CD4-positive, alpha-beta T cell (primary cell): ENCODE measurements at places on chromosomes 4 and X.

DNA sequence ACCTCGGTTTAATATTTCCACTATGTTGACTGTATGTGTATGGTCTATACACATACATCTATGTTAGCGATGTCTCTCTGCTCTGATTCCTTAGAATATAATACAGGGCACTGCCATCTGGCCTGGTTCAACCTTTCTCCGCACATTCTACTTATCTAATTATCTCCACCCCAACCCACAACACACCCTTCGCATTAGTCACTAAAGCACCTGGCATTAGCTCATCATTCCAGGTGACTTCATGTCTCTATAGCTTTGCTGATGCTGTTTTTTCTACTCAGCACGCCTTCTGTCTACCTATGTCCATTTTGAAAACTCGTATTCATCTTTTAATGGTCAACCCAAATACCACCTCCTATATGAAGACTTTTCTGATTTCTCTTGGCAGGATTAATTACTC, 425.2 kb upstream of the RASGEF1B start:
- DNase-seq, result no peak

GRCh38 chrX:135463937-135464336, 42.2 kb downstream of the SMIM10L2A start:
- DNase-seq, result no peak

- no peak for DNase-seq
Measured at GRCh38 chrX:56279863-56280262, 47.7 kb downstream of the KLF8 start.

- no peak for DNase-seq
Measured at GRCh38 chrX:3697701-3698279, 15.7 kb downstream of the PRKX start.

- no peak for DNase-seq
Measured at GRCh38 chrX:38612281-38612680, 50.9 kb downstream of the TSPAN7 start.

GRCh38 chr4:3708103-3708510, 58.1 kb upstream of the ADRA2C start:
- no peak for DNase-seq

DNA sequence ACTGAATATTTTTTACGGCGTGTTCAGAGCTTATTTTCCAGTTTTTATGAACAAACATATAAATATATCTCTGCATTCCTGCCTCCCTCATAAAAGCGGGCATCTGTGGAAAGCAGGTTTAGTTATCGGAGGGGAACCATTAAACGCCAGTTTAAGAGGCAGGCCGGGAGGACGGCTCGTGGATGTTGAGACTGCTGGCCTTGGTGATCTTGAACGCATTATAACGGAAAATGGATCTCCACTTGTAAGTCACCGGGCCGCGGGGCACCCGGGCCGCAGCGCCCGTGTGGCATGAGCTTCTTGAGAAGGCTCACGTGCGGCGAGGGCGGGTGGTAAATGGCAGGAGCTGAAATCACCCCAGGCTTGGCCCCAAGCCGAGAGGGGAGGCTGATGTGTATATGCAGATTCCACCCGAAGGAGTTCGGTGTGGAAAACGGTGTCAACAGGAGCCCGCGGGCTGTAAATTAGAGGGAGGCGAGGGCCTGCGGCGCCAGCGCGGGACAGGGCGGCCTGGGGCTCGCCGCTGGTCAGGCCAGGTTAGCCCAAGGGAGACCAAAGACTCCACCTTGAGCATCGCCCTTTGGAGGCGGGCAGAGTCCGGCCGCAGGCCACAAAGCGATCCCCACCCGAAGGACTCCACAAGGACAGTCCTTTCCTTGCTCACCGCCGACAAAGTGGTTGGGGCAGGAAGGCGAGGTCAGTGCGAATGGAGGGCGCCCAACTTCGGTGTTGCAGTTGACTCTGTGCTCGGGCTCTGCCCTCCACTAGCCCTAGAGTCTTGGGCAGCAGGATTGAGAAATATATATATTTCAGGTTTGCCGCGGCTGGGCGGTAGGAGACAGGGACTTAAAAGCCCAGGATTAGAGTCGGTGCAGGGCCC, 1.3 kb upstream of the HAND2 start:
- no peak for DNase-seq

GRCh38 chrX:110046001-110046400, 43.1 kb downstream of the TMEM164 start:
- DNase-seq, result no peak

GRCh38 chr4:183507925-183508696, 3.3 kb downstream of the ING2 start:
- no peak for DNase-seq

GRCh38 chr4:156662921-156663320, 308.7 kb downstream of the PDGFC start:
- DNase-seq, result no peak

DNA sequence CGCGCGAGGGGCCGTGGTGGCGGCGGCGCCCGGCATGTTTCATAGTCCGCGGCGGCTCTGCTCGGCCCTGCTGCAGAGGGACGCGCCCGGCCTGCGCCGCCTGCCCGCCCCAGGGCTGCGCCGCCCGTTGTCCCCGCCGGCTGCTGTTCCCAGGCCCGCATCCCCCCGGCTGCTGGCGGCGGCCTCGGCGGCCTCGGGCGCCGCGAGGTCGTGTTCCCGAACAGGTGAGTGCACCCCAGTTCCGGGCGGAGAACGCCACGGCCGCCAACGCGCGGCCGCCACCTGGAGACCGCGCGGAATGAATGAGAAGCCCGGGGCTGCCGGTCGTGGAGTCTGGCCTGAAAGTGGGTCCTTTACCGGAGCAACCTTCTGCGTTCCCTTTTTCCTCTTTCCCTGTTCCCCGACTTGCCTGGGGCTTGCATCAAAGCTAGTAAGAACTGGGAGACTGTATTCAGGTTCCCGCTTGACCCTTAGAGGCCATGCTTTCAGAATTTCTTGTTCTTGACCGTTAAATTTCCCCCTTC, 429 bp downstream of the NOCT start:
- DNase-seq, result peak; percentile 34

DNA sequence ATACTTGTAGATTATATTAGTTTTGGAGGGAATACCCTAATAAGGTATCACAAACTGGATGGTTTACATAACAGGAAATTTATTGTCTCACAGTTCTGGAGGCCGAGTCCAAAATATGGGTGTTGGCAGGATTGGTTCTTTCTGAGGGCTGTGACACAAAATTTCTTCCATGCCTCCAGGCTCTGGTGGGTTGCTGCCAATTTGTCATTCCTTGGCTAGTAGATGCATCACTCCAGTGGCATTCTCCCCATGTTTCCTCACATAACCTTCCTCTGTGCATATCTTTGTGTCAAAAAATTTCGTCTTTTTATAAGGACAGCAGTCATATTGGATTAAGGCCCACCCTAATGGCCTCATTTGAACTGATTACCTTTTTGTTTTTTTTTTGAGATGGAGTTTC, 49.3 kb downstream of the APELA start:
- no peak for DNase-seq

DNA sequence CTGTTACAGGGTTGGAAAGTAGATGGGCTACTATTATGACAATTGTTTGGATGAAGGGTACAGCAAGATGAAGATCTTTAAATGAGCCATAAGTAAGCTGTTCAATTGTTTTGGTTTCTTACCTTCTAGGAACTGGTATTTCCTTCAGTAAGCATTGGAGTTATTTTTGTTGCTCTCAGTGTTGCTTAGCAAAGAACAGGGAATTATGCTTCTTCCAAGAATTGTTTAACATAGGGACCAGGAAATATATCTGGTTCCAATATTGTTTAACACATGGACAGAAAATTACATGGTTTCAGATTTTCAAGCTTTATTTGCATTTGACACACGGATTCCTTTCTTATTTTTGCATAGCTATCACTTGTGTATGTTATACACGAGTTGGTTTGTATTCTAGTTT, 1999.0 kb downstream of the ARAP2 start:
- no peak for DNase-seq

GRCh38 chr4:73257234-73257633, 1.4 kb downstream of the ANKRD17 start:
- DNase-seq, result peak; percentile 41

GRCh38 chrX:10296576-10296975, 139.8 kb downstream of the CLCN4 start:
- DNase-seq, result no peak

DNA sequence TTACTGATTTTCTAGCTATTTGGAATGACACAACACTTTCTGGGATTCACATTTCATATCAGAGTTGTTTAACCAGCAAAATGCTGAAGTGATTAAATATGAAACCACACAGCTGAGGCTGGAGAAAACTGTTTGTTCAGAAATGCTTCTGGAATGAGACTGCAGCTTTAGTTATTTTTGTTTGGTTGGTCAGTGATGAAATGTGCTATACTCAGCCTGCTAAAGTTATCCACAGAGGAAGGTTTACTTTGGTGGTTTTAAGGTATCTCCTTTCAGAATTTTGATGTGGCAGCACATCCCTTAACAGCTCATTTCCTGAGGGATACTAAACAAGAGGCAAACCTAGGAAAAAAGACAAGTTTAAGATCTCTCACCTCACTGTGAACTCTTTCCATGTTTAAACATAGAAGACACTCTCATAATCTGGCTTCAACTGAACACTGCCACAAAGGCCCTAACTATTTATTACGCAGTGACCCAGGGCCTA, 106.6 kb upstream of the PDE5A start:
- no peak for DNase-seq

DNA sequence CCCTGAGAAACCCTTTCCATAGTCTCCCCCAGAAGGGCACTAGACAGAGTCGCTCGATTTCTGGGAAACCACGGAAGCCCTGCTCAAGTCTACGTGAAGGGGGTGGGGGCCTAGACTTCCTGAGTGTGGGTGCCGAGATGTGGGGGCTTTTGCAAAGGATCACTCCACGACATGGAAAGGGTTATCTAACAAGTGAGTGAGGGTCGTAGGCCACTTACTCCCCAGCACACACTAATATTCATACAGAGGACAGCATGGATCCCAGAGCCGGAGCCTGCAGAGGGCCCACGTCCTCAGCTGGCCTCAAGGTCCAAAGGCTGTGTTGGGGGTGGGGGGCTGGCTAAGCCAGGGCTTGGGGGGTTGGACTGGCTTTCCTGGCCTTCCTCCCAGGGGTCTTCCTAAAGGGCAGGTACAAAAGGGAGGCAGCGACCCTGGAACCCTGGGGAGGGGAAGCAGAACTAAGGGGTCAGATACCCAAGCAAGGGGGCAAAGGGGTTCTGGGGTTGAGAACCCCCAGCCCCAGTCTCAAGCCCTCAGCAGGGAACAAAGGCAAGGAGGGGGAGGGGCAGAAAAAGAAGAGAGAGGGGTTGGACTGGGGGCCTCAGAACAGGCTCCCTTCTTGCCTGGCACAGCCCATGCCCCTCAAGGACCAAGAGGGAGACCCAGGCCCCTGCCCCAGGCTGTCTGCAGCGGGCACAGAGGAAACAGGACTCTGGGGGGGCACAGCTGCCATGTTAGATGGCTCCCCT, 1.6 kb downstream of the HMX1 start:
- DNase-seq, result no peak

- DNase-seq, result no peak
Measured at GRCh38 chrX:127621780-127622179, 430.4 kb downstream of the ACTRT1 start.

- peak; percentile 5 for DNase-seq
Measured at GRCh38 chrX:7147413-7147977, at the start of gene STS. Gene STS, plus strand, starts transcription at chrX:7147712. Its CDS starts 105,488 bp downstream, at chrX:7253200.

DNA sequence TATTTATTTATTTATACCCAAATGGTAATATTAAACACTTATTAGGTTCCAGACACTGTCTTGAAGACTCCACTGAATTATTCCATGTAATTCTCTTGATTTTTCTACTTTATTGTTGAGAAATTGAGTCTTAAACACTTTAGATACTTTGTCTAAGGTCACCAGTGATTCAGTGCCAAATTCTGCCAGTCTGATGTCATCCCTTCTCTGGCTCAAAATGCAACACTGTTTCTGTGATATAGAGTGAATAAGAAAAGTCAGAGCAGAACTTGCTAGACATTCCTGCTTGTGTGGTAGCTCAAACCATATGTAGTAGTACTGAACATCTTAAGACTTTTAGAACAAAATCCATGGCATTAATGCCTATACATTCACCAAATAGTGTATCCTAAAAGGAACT, 164.3 kb downstream of the GABRB1 start:
- DNase-seq, result no peak

GRCh38 chrX:155959018-155959587, 38.4 kb upstream of the IL9R start:
- no peak for DNase-seq

DNA sequence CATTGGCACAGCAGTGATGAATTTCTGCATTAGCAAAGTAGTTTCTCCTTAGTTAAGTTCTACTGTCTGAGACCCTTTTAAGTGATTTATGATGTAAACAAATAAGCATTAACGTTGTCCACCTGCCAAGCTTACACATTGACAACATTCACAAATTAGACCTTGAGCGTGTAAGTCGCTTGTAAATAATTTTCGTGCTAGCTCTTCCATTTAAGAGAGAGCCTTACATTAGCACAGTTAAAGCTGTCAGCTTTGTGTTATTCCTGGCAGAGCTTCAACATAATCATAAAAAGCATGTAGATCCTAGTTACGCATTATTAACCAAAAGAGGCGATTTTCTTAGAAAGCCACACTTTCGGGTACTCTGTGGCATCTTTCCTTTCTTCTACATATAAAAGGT, 127.7 kb downstream of the DCTD start:
- no peak for DNase-seq

- DNase-seq, result no peak
Measured at GRCh38 chr4:112895811-112896608, 153.4 kb upstream of the ANK2 start.

DNA sequence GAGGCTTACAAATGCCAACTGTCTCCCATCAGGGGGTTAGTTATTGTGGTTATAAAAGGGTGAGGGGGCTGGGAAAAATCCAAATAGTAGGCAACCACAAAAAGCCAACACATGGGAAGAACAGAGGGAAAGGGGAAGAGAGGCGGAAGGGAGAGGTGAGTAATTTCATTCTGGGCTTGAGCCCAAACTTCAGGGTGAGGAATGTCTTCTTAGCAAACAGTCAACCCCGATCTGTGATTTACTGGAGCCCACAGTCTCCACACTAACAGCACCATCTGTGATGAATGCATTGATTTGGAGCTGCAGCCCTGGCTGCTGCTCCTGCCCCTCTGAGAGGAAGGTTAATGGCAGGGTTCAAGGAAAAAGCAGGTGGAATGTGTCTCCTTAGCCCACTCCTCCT, 162.2 kb upstream of the GPR101 start:
- no peak for DNase-seq

DNA sequence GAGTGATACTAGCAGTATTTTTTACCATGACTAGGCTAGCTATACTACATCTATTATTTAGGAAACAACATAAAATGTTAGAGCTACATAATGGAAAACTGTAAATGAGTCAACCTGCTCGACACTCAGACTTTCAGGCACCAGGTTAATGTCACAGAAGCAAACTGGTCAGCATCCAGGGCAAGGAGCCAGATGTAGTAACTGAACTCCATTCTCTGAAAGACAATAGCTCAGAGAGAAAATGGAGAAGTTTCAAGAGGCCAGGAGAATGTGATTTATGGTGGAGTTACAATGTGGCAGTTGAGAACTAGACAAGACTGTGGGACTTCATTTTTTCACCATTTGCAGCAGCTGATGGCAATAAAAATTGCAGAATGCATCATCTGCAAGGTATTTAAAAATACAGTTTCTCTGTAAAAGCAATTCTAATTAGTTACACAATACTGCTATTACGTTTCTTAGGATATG, 342.7 kb upstream of the PABPC4L start:
- no peak for DNase-seq
